ENCODE measurements at places on chromosomes 7 and 10. TPM values are rescaled to one million over a fixed set of nuclear protein-coding genes. Genes with fewer than 3 reads are reported as not detected.

GRCh38 chr7:94258418-94259300, 136.0 kb upstream of the COL1A2 start:
- no peak for DNase-seq

GRCh38 chr7:156038345-156038744, 226.1 kb upstream of the SHH start:
- no peak for DNase-seq

DNA sequence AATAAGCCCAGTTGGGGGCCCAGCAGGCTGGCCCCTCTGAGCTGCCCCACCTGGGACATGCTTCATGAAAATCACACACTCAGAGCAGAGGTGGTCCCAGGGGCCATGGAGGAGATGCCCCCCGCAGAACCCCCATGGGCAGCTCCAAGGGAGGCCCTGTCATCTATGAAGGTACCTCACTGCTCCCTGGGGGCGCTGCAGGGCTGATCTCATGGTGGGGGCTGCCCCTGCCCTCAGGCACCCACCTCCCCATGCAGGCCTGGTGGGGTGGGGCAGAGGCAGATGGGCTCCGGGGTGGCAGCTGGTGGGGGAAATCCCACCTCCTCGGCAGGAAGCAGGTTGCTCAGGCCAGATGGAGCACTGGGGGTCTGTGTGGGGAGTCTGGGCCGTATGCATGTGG, 60.5 kb downstream of the YKT6 start:
- no peak for DNase-seq

Gene RELN
- 13.8 TPM for polyA plus RNA-seq

DNA sequence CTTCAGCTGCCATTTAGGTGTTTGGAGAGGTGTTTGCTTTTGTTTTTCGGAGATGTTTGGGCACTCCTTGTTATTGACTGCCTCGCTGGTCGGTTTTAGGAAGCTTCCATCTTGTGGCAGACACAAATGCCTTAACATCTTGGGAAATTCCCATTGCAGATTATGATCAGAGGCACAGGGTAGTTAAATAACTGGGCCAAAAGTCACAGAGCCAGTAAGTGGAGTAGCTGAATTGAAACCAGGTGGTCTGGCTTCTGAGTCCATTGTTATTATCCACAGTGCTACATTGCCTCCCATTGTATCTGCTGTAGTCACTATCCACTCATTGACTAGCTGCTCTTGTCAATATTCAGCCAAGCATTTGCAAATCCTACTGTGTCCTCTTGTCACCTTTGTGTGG, 138.2 kb upstream of the PLPP4 start:
- DNase-seq = no peak

DNA sequence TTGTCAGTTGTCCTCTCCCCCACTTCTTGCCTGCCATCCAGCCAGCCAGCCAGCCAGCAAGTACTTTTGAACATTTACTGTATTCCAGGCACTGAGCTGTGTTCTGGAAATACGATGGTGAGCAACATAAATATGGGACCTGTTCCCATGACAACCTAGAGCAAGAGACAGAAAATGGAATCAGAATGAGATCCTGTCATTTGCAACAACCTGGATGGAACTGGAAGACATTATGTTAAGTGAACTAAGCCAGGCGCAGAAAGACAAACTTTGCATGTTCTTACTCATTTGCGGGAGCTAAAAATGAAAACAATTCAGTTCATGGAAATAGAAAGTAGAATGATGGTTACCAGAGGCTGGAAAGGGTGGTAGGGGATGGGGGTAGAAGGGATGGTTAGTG, 140.7 kb downstream of the ICA1 start:
- no peak for DNase-seq

GRCh38 chr10:98096316-98096715, 38.1 kb upstream of the R3HCC1L start:
- no peak for DNase-seq

GRCh38 chr7:125033506-125033905, 103.9 kb upstream of the POT1 start:
- no peak for DNase-seq

GRCh38 chr10:58998924-58999713, 177.3 kb upstream of the PHYHIPL start:
- no peak for DNase-seq

DNA sequence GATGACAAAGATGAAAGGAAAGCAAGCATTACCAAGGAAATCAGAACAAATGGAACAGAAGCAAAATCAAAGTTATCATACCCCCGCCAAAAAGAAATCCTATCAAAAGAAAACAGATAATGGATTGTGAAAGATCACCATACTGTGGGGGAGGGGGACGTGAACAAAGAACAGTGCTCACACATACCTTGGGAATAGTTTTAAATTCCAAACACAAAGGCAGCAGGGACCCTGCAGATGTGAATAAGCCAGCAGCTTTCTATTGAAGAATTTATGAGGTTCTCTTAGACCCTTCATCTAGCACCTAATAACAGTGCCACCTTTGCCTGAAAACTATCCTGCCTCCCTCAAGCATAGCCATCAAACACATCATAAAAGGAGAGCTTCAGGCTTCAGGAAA, 94.0 kb downstream of the AKR1D1 start:
- DNase-seq = no peak

GRCh38 chr7:93148144-93148543, at the start of gene SAMD9L:
SAMD9L (minus strand) TSS chr7:93148385; CDS start chr7:93135971, 12,414 bp downstream.
- DNase-seq = no peak
